ENCODE measurements at places on chromosomes 7 and 10.

DNA sequence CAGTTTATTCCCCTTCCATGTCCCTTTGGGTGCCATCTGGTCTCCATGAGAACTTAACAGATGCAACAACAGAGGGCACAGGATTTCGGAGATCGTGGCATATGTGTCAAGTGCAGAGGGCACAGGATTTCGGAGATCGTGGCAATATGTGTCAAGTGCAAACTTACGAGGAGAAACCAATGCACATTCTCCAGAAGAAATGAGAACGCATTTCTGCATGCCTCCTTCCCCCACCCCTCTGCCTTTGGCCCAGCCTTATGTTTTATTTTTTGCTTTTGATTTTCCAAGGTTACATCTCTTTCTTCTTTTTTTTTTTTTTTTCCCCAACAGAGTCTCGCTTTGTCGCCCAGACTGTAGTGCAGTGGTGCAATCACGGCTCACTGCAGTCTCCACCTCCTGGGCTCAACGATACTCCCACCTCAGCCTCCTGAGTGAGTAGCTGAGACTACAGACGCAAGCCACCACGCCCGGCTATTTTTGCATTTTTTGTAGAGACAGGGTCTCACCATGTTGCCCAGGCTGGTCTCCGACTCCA lies 586 bp upstream of the ANKRD26 start:
- no peak for DNase-seq

DNA sequence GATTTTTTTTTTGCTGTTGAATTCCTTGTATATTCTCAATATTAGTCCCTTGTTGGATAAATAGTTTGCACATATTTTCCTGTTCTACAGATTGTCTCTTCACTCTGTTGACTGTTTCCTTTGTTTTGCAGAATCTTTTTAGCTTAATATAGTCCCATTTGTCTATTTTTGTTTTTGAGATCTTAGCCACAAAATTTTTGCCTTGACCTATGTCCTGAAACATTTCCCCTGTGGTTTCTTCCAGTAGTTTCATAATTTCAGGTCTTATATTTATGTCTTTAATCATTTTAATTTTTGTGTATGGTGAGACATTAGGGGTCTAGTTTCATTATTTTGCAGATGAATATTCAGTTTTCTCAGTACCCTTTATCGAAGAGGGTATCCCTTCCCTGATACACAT lies 92.7 kb downstream of the LANCL2 start:
- DNase-seq: no peak

- no peak for DNase-seq
Measured at GRCh38 chr10:10053051-10053450, 964.6 kb upstream of the CELF2 start.

DNA sequence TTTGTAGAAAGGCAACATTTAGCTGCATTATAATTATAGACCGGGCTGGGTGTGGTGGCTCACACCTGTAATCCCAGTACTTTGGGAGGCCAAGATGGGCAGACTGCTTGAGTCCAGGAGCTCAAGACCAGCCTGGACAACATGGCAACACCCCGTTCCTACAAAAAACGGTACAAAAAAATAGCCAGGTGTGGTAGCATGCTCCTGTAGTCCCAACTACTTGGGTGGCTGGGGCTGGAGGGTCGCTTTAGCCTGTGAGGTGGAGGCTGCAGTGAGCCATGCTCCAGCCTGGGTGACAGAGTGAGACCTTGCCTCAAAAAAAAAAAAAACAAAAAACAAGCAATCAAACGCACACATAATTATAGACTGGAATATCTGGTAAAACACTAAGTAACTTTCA lies 5.0 kb downstream of the YWHAG start:
- no peak for DNase-seq

GRCh38 chr10:31467791-31468535 lies 148.9 kb downstream of the ZEB1 start:
- no peak for DNase-seq

GRCh38 chr10:21487416-21488180 lies 37.9 kb downstream of the SKIDA1 start:
- DNase-seq: no peak

- peak; percentile 7 for DNase-seq
Measured at GRCh38 chr10:29304264-29304994, 15.6 kb downstream of the LYZL1 start.

DNA sequence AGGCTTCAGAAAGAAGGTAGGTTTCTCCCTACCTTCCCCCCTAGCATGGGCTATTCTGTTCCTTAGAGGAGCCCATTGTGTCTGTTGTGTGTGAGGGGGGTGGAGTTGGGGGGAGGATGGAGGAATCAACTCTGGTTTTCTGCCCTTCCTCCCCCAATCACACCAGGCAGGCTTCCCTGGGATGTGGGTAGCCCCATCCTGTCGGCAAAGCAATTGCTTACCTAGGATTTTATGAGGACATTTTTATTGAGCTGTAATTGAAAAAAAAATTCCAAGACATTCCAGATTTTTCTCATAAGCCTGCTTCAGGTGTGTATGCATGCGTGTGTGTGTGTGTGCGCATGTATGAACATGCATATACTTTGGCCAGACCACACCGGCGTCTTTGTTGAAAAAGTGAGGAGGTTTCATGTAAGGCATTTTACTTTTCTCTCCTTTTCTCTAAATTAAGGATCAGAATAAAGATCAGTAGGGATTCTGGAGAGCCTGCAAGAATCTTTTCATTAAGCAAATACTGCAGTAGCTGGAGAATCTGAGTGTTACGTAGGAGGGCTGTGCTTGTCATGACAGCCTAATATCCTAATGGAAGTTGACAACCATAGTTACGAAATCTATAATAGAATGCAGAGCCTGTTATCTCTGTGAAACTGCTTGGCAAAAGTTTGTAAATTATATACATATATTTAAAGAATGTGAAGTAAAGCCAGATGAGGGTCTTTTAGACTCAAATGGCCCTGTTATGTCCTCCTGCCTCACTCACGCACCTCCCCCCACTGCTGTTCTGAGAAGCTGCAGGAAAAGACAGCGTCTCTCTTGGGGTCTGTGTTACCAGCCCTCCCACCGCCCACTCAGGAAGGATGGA lies 27.3 kb upstream of the SAMD8 start:
- DNase-seq: no peak

DNA sequence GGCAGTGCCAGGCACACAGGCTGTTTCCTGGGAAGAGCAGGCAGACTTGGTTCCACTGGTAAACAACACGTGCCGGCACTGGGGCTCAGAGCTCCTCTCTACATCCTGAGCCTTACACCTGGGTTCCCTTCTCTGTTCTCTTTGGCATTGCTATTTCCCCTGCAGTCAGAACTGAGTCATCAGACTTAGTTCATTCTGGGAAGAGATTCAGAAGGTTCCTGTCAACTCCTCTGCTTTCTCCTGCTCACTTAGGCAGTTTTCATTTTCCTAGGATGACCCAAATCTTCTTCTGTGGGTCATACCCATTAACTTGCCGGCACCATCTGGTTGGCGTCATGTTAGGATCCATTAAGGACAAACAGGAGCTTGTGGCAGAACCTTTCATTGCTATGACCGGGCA lies 33.4 kb upstream of the LRRC18 start:
- no peak for DNase-seq

DNA sequence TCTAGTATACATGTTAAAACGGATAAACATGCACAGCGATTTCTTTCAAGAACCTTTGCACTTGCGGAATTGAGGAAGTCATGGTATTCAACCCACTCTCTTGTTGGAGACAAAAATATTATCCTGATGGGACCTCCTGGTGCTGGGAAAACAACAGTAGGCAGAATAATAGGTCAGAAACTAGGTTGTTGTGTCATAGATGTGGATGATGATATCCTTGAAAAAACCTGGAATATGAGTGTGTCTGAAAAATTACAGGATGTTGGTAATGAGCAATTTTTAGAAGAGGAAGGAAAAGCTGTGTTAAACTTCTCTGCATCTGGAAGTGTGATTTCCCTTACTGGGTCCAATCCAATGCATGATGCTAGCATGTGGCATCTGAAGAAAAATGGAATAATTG lies 6.9 kb downstream of the THNSL1 start:
- no peak for DNase-seq

- no peak for DNase-seq
Measured at GRCh38 chr10:60310740-60311139, 78.9 kb downstream of the ANK3 start.

GRCh38 chr7:11082552-11083213 lies 109.0 kb downstream of the PHF14 start:
- no peak for DNase-seq

DNA sequence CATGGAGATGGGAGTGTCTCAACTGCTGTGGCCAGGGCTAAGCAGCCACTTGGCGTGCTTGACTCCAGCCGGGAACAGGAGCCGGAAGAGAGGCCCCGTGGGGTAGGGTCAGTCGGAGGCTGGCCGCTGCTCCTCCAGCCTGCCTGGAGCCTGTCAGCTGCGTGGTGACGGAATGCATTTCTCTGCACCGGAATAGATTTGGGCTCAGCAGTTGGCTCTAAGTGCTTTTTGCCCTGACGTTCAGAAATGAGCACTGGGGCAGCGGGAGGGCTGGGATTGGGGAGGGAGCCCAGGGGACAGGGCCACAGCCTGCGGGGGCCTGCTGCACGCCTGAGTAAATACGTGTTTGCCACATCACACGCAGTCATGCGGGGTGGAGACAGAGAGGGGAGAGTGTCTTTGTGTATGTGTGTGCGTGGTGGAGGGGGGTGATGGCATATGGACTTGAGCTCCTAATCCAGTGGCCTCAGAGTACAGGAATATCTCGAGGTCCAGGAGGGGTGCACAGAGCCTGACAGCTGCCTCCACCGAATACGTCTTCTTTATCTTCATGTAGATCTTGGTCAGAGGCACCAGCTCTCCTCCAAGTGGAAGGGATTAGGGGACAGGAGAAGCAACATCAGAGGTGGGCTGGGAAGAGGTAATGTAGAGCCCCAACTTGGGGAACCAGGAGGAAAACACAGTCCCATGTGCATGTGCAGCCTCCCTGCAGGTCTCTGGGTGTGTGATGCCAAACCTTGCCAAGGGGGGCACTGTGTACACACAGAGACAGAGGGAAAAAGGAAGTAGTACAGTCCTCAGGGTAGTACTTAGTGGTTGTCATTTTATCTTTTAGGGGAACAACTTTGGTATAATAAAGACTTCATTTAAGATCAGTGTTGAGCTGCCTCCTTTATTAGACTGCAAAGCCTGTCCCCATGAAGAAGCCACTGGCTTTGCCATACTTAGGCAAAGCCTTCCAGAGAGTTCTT lies 151.4 kb downstream of the CDH23 start:
- DNase-seq: no peak

DNA sequence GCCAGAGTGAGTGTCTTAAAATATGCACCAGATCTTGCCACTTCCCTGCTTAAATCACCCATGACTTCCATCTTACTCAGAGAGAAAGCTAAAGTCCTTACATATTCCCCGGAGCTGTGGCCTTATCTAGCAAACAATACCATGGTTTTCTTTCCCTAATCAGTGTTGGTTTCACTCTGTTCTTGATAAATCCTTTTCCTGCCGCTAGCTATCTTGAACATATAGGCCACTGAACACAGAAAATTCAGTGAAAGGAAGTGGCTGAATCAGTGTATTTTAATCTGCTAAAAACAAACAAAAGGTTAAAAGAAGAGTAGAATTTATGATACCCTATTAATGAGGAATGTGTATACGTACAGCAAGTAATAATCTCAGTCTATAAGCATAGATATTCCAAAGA lies 42.0 kb upstream of the JAZF1 start:
- no peak for DNase-seq

DNA sequence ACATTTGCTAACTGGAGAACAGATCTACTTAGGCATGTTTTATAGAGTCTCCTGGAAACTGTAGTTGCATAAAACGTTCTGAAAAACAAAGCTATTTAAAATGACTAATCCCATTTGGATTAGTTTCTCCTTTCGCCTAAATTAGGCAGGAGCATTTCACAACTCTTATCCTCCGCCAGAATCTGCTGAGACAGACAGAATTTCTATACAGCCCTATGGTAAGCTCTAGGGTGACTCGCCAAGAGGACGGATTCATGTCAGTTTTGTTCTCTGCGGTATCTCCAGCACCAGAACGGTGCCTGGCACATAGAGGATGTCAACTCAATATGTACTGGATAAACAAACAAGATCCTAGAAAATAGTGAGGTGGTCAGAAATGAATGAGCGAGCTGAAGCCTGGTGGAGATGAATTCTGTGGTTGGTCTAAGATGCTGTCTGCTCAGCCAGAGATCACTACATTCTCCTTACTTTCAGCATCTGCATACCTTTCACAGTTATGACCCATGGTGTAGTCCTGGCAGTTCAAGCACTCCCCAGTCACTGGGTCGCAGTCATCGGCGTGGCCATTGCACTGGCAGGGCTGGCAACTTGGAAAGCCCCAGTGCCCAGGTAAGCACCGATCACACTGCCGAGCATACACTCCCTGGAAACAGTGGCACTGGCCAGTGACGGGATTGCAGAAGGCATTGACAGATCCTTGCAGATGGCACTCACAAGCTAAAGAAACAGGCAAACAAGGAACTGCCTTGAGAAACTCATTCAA lies 44.0 kb downstream of the LAMB1 start:
- DNase-seq: no peak

DNA sequence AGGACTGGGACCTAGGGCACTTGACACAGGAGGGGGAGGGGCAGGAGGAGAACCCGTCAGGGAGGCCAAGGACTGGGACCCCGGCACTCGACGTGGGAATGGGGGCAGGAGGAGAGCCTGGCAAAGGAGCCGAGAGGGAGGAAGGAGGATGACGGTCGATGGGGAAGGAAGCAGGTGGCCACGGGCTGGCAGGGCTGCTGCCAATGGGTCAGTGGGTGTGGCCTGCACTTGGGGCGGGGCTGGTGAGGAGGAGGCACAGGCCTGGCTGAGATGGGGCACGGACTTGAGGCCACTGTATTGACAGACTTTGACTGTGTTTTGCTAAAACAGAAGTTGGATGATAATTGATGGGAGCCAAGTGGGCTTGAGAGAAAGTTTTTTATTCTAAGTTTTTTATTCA lies 68.9 kb downstream of the RBM33 start:
- DNase-seq: no peak

- DNase-seq: no peak
Measured at GRCh38 chr10:86188796-86189558, 177.6 kb downstream of the GRID1 start.

GRCh38 chr10:122637376-122637775 lies 62.3 kb downstream of the C10orf120 start:
- DNase-seq: no peak

GRCh38 chr10:71754562-71754961 lies 18.8 kb downstream of the VSIR start:
- DNase-seq: no peak

GRCh38 chr10:124935946-124936345 lies 6.0 kb upstream of the ZRANB1 start:
- no peak for DNase-seq

DNA sequence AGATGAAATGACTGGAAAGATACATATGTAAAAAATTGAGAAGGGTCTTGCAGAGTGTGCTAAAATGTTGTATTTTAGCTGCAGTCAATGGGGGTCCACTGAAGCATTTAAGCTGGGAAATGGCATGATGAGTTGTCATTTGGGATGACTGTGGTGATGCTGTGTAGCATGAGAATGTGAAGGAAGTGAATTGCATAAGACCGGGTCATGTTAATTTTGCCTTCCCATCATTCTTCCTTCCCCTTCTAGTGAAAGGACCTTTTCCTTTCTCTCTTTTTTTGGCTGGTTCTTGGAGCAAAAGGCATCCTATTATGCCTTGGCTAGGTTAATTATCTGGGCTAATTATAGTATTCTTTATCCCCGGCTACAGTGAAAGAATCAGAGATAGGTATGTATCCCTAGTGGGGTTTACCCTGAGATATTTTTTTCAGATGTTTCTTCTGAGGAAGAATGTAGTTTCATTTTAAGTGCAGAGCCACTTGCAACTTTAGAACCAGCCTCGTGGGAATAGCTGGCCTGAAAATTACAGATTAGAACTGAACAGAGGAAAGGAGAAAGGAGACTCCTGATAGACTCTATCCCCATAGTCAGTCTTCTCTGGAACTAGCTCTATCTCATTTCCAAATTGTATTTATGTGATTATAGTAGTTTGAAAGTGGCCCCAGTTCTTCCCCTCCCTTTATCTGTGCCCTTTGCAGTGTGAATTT lies 93.6 kb downstream of the HGF start:
- no peak for DNase-seq

Measured in activated CD4-positive, alpha-beta T cell treated with anti-CD3 and anti-CD28 coated beads for 24 hours (primary cell).